Activated T-cell treated with anti-CD3 and anti-CD28 coated beads, Interleukin-2, amount 50 U/mL, for 24 hours (primary cell): ENCODE measurements at places on chromosomes 2 and 18.

DNA sequence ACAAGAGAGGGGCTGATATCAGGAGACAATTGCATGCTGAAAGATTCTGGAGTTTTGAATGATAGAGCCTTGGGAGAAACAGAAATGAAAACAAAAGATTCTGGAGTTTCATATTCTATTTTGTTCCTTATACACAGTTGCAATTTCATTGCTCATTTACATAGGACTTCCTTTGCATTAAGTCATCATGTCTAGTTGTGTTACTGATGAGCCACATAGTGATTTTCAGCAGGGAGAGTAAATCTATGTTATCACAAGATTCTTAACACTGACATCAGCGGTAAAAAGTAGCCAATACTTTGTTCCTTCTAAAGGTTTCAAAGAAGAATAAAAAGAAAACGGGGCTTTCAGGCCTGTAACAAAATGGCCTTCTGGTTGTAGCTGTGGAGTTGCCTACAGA is 7.1 kb downstream of the ADAM17 start:
- DNase-seq, result no peak

DNA sequence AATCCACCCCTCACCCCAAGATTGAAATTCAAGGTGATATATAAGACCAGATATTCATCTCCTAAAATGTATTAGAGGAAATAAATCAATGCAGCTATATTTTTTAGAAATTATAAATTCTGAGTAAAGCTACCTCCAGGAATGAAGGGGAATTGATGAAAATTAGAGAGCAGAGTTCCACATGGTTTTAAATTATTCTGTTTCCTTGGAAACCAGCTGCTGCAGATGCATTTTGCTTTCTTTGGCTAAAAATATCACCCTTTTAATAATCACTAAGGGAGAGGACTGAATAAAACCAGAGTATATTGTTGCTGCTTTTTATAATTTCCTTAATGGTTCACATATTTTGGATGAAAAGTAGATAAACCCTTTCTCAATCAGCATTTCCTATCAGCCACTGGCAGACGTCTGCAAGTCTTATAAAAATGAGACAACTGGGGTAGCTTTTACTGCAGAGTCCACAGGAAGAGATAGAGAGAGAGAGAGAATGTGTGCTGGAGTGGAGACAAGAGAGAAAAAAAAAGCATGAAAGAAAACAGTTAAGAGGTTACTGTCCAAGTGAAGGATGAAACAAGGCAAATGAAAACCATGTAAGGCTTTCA is 2.0 kb downstream of the CSRNP3 start:
- no peak for DNase-seq

- no peak for DNase-seq
Observed at GRCh38 chr2:19846030-19846429, 55.8 kb downstream of the TTC32 start.

DNA sequence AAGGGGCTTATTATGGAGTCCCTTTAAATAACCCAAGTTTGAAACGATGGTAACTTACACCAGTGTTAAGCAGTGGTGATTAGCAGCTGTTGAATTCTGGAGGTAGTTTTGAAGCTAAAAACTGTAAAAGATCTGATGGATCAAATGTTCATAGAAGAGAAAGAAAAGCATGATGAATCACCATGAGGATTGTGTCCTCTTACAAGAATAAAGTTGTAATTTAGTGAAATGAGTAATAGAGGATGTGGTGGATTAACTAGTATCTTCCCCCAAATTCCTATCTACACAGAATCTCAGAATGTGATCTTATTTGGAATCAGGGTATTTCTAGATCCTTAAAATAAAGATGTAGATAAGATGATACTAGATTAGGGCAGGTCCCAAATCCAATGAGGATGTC is 1138.2 kb upstream of the TMEFF2 start:
- no peak for DNase-seq

- no peak for DNase-seq
Observed at GRCh38 chr2:68357605-68358337, 7.3 kb upstream of the PLEK start.

- no peak for DNase-seq
Observed at GRCh38 chr2:118243031-118243430, 154.8 kb downstream of the INSIG2 start.

DNA sequence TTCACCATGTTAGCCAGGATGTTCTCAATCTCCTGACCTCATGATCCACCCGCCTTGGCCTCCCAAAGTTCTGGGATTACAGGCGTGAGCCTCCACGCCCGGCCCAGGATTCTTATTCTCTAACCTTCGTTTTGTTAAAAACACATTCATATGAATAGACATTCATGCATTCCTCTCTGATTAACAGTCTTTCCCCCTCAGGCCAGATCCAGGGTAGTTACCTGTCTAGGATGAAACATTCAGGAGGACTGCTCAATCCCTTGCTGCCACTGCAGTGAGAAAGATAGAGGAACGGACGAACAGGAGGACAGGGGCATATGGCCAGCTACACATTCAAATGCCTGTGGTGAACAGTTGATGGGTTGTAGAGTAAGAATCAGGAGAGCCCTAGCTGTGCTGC is 39.6 kb upstream of the EPC2 start:
- DNase-seq, result no peak

DNA sequence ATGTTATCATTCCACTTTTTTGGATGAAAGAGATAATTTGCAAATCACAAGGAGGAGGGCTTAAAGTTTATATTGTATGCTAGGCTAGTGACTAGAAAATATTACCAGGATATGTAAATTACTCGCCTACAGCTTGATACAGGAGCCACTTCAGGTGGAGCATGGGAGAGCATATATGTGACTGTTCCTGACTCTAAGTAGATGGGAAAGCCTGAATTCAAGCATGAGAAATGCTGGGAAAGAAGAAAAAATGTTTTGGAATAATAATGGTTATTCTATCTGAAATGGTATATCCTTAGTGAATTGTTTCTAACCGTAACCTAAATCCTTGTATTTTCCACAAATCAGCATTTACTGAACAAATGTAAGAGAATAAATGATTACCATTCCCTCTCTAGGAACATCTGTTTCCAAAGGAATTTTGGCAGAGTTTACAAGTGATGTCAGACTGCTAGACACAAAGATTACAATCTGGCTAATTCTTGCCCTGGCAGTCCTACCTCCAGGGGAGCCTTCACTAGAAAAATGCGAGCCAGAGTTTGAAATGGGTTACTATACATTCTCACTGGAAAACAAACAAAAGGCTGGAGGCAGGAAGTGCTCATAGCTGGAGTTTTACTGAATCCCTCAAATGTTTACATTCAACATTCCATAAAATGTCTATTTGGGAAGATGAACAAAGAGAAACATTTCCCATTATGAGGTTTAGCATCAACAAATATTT is 129.4 kb upstream of the MAPRE2 start:
- DNase-seq, result no peak
